ENCODE measurements at places on chromosomes 3 and 15. TPM values are rescaled to one million over a fixed set of nuclear protein-coding genes. Genes with fewer than 3 reads are reported as not detected.

GRCh38 chr15:29291067-29291845 is 21.6 kb upstream of the NSMCE3 start:
- no peak for DNase-seq

- DNase-seq = no peak
These were observed 62.4 kb downstream of the CD200 start for GRCh38 chr3:112395181-112395895.

GRCh38 chr3:47469616-47470015 is 6.1 kb downstream of the SCAP start:
- no peak for DNase-seq

Gene DUOXA2
- 1.4 TPM for total RNA-seq

Gene SCAMP5
- total RNA-seq = 1.7 TPM
